ENCODE measurements at places on chromosomes 13 and 19. TPM values are rescaled to one million over a fixed set of nuclear protein-coding genes. Genes with fewer than 3 reads are reported as not detected.

GRCh38 chr19:50933640-50934039 lies 19.2 kb downstream of the KLK5 start:
- DNase-seq, result no peak

- DNase-seq, result no peak
Measured at GRCh38 chr13:28046981-28047380, 53.4 kb downstream of the FLT3 start.

DNA sequence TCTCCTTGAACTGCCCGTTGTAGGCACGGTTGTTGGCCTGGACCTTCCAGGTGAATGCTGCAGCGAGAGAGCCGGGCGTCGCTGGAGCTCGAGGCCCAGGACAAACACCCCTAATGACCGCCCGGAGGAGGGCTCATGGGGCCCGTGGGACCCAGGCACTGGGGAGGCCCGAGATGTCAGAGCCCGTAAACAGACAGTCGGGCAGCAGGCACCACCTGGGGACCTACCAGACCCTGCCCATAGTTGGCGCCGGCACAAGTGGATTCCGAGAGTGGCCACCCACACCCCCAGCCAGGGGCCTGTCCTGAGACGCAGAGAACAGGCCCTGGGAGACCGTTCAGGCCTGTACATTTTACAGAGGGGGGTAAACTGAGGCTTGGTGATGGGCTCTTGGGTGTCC lies 2.4 kb downstream of the ATP8B3 start:
- DNase-seq, result no peak

GRCh38 chr19:40274585-40275544 lies 10.3 kb downstream of the AKT2 start:
- DNase-seq, result no peak

GRCh38 chr19:41804336-41804735 lies 7.9 kb downstream of the CEACAM3 start:
- no peak for DNase-seq

GRCh38 chr19:11005521-11005920 lies 44.7 kb downstream of the SMARCA4 start:
- DNase-seq, result no peak

GRCh38 chr19:4260613-4261191 lies 13.8 kb downstream of the YJU2 start:
- no peak for DNase-seq

GRCh38 chr13:93774506-93774905 lies 547.9 kb downstream of the GPC6 start:
- DNase-seq, result no peak

DNA sequence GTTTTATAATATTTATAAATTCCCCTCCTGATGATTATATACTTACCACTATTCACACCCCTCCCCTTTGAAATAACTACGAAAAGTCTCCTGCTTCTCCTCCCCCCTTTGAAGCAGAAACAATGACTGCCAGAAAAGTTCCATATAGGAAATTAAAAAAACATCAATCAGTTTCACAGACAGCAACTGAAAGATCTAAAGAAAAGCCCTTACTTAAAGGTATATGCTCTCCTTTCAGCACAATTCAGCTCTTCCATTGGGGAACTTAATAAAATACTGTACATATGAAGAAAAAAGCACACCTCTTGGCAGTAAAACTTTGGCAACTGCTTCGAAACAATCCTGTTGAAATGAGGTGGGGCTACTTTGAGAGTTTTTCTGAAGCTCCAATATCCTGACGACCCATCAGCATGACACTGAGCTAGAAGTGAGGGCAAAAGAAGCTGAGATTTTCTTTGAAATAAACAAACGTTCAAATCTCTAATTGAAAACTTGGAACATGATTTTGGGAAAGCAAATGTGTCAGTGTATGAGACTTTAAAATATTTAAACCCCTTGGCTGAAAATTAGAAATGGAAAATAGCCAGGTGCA lies 147.6 kb upstream of the RXFP2 start:
- no peak for DNase-seq

- no peak for DNase-seq
Measured at GRCh38 chr19:21699197-21699596, 68.2 kb downstream of the ZNF100 start.

DNA sequence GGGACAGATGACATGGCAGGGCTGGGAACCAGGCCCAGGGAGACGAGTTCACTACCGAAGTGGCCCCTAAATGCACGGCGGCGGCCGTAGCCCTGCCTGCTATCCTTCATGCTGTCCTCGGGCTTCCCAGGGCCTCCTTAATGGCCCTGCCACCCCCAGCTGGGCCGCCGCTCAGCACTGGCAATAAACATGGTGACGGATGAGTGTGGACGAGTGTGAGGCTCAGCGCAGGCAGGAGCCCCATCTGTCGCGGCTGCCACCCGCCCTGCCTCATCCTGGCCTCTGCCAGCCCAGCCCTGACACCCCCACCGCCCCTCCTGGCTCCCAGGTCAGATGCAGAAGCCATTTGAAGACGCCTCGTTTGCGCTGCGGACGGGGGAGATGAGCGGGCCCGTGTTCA lies 13.6 kb downstream of the PIN1 start:
- DNase-seq, result no peak

GRCh38 chr13:61383111-61383510 lies 32.5 kb downstream of the PCDH20 start:
- DNase-seq, result no peak

DNA sequence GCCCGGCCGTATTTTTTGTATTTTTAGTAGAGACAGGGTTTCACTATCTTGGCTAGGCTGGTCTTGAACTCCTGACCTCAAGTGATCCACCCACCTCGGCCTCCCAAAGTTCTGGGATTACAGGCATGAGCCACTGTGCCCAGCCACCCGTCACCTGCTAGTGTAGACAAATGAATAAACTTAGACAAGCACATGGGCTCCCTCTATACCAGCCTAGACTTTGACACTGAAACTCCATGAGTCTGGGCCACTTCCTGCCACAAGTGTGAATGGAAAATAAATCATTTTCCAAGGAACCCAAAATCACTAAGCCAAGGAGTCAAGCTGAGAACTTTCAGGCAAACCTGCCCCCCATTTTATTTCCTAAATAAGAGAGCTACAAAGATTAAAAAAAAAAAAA lies 27.0 kb upstream of the TPT1 start:
- no peak for DNase-seq

GRCh38 chr19:15280915-15281683 lies 48.9 kb upstream of the EPHX3 start:
- no peak for DNase-seq

DNA sequence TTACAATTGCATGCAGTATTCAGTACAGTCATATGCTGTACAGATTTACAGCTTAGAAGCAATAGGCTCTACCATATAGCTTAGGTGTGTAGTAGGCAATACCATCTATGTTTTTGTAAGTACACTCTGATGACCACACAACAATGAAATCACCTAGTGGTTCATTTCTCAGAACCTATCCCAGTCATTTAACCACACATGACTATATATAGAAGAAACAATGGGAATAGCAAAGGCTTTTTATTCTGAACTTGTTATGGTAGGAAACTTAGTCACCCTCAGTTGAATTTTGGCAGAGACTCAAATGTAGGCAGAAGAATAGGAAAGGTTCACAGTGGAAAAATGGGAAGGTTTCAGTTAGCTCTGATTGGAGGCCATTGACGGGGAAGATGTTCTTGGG lies 1075.1 kb upstream of the MIR17HG start:
- peak; percentile 96 for DNase-seq

DNA sequence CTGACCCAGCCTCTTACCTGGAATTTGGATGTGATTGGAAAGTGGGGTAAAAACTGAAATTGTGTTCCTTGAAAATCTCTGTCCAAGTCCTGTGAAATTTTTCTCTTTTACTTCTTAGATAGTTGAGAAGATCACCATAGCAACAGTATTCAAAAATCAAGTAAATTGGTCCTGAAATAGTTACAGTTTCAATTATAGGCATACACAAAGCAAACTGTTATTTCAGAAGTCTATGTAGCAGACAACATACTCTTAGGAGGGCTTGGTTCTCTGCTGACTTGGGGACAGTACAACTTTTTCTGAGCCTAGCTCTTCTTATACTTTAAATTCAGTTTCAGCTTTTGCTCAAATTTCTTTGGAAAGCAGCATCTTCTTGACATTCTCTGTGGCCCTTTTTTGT lies 38.6 kb upstream of the URAD start:
- DNase-seq, result no peak

- no peak for DNase-seq
Measured at GRCh38 chr13:85462792-85463425, 336.3 kb downstream of the SLITRK6 start.

GRCh38 chr19:19661141-19661674 lies 2.3 kb downstream of the ATP13A1 start:
- no peak for DNase-seq

DNA sequence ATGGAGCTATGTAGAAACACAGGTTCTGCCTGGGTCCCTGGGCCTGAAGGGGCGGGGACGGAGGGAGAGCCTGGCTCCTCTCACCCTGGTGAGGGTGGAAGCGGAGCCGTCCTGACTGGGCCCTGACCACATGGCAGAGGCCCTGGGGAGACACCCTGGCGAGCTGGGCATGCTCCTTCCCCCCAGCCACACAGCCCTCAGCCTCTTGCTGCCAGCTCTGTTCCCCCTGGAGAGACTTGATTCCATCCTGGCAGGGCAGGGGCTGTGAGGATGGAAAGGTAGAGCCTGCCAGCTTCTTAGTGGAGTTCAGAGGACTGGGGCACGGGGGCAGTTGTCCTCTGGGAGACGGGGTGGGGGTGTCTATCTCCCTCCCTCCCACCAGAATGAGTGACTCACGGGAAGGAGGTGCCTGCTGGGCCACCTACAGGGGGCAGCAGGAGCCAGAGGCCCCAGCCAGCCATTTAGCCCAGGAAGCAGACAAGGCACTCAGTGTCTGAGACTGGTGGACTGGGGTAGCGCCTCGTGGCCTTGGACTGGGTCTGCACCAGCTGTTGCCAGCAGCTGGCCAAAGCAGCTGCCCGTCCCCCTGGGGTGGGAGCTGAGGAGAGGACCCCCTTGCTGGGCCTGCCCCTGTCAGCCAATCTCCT lies 22.8 kb upstream of the RNF17 start:
- DNase-seq, result no peak

The TMPRSS9 gene
- not detected for total RNA-seq

The EGLN2 gene
- 144 TPM for total RNA-seq

The NCLN gene
- total RNA-seq, result 45.0 TPM

The TSSK6 gene
- 0.26 TPM for total RNA-seq

The PDE4C gene
- total RNA-seq, result under 0.01 TPM

The GIPC3 gene
- 1.4 TPM for total RNA-seq

The ATP1A3 gene
- under 0.01 TPM for total RNA-seq

The FXYD3 gene
- total RNA-seq, result not detected

Measured in dermis microvascular lymphatic vessel endothelial cell (primary cell).